ENCODE measurements at places on chromosomes 4 and X.
A peak's percentile ranks its signal among the peaks of the same experiment; 100 is the strongest.

DNA sequence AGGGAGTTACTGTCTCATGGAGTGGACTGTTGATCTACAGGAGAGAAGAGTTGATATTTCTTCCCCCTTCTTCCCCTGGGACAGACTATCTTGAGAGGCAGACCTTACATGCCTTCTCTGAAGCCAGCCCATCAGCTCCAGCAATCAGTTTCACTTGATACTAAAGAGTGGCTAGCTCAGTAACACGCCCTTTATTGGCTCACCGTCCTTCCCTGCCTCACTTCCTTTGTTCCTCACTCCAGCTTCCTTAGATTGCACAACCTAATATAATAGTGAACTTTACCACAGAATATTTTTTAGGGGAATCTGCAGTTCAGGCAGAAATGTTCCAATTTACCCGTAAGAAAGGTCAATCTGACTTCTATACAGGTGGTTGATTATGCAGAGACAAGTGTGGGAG lies 128.1 kb upstream of the NDP start:
- DNase-seq: no peak

GRCh38 chr4:182338746-182339145 lies 95.5 kb downstream of the TENM3 start:
- no peak for DNase-seq

- peak; percentile 64 for DNase-seq
Observed at GRCh38 chr4:166499820-166500219, 626.8 kb downstream of the TLL1 start.

GRCh38 chr4:69689599-69689998 lies 36.6 kb upstream of the UGT2A1 start:
- DNase-seq: peak; percentile 75

- DNase-seq: no peak
Observed at GRCh38 chr4:71445811-71446210, 107.0 kb downstream of the SLC4A4 start.

- DNase-seq: no peak
Observed at GRCh38 chrX:116493271-116493670, 30.5 kb upstream of the CT83 start.

GRCh38 chrX:13168269-13168668 lies 123.8 kb upstream of the FAM9C start:
- no peak for DNase-seq

- DNase-seq: no peak
Observed at GRCh38 chr4:28759064-28759463, 1898.4 kb downstream of the STIM2 start.

- DNase-seq: no peak
Observed at GRCh38 chr4:52956691-52957090, 94.6 kb downstream of the RASL11B start.

DNA sequence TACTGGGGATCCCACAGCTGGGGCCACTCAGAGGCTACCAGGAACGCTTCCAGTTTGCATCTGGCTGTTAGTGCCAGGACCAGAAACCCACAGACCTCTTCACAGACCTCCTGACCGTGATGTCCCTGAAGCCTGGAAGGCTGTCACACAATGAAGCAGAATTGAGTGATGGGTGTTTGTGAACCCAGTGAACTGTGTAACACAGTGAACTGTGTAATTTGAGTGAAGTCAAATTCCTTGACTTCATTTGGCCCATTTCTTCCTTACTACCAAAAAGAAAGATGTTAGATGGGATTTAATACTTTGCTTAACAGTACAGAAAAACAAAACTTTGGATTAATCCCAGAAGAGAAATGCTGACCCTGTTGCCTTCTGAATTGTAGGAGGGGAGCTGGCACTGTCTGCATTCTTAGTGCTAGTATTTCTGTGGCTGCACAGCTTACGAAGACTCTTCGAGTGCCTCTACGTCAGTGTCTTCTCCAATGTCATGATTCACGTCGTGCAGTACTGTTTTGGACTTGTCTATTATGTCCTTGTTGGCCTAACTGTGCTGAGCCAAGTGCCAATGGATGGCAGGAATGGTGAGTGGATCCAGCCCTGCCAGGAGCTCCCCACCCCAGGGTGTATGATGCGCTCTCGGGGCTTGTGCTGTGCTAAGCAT lies 17.8 kb downstream of the SRD5A3 start:
- no peak for DNase-seq

GRCh38 chrX:8984231-8984630 lies 49.7 kb downstream of the FAM9B start:
- DNase-seq: no peak

DNA sequence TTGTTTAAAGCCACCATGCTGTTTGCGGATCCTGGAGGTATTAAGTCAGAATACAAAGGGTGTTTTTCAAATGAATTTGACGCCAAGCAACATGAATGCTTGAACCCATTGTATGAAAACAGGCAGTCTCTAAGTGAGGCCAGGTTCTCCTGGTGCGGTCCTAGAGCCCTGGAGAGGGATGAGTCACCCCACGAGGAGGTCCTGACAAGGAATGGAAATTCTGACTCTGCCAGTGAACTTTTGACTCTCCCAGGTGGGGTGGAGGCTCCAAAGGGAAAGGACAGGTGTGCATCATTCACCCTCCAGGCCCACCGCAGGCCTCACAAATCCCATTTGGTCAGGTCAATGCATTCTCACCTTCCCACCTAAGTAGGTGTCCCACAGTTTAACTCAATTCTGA lies 1.5 kb downstream of the TRIM2 start:
- no peak for DNase-seq

DNA sequence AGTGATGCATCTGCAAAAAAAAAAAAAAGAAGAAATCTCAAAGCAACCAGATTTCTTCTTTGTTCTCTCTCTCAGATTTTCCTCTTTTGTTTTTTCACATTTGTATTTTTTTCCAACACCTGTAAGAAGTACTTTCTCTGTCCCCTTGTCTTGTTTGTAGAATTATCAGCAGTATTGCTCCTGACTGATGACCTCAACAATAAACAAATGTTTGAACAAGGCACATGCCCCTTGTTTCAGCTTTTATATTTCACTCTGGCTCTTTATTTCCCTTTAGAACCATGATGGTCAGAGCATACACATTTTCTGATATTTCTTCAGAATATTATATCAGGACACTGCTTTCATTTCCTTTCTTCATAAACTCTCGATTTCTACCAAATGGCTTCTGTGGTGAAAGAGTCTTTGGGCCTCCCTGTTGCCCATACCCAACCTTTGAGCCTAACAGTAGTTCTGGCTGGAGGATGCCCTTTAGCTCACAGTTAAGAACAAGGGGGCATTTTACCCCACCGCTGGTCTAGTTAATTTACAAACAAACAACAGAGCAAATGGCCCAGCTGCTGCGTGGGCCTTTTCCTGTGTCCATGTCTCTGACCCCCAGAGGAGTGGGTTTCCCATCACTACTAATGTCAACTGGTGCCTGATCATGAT lies 142.5 kb upstream of the SMAD1 start:
- no peak for DNase-seq
